ENCODE measurements at places on chromosomes 2 and 18.

DNA sequence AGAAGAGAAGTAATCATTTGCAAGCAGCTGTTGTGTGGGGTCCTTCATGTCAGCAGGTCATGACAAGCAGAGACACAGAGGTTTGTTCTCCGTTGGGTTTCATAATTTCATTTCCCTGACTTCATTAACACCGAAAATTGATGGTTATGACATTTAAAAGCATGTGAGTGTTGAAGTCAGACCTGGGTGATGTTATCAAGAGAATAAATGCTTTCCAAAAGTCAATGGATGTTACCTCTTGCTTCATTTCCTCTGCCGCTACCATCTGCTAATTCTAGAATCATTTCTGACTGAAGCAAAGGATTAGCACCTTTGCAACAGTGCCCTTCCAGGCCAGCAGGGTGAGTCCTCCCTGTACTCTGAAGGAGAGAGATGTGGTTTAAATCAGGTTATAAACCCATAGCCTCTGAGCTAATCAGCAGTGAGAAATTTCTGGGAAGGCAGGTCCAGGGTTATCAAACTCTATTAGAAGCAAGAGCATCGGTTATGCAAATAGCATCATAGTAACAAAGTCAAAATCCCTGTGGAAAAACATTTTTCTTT, 446.2 kb downstream of the PIK3C3 start:
- no peak for DNase-seq

- DNase-seq, result no peak
Measured at GRCh38 chr2:16870491-16871076, 204.9 kb upstream of the CYRIA start.

GRCh38 chr2:98269274-98269673, 77.0 kb upstream of the CNGA3 start:
- DNase-seq, result no peak

DNA sequence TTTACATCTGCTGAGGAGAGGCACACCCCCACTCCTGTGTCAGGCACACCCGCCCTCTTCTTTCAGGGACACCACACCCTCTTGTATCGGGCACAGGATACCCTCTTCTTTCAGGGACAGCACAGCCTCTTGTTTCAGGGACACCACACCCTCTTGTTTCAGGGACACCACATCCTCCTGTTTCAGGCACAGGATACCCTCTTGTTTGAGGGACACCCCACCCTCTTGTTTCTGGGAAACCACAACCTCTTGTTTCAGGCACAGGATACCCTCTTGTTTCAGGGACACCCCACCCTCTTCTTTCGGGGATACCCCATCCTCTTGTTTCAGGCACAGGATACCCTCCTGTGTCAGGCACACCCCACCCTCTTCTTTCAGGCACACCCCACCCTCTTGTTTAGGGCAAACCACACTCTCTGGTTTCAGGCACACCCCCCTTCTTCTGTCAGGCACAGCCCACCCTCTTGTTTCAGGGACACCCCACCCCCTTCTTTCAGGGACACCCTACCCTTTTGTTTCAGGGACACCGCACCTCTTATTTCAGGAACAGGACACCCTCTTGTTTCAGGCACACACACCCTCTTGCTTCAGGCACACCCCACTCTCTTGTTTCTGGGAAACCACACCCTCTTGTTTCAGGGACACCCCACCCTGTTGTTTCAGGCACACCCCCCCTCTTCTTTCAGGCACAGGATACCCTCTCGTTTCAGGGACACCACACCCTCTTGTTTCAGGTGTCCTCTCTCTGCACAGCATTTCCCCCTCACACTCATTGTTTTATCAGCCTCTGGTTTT, 96.2 kb downstream of the TPO start:
- no peak for DNase-seq

GRCh38 chr18:80246445-80247392, 595 bp downstream of the PARD6G start:
- peak; percentile 59 for DNase-seq

Data from mesothelial cell of epicardium (in vitro differentiated cells).